D721Med (cell line): ENCODE measurements at places on chromosomes 5 and 9.

DNA sequence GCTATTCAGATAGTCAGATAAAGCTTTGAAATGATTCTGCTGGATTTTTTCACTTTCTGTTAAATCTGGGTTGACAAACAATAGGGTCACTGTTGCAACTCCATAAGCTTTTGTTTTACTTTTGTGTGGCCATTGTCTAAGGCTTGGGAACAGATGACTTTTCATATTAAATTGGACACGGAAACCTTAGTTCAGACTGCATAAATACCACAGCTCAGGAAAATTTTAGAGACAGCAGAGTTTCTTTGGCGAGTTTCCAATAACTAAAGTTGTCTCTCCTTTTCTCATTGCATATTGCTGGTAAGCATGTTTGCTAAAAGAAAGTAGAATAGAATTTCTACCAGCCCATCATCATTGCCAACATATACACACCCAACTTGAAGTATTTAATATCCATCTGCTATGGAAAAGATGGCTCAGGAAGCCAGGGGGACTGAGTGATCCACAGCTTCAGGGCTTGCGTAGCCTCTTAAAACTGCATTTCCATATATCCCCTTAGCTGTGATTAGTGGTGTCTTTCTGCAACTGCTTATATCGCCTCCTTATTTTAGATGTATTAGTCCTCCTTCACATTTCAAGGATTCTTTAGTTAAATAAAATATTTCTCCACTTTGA, 168.2 kb downstream of the ARHGAP26 start:
- no peak for DNase-seq

- DNase-seq, result no peak
Observed at GRCh38 chr5:79806741-79807140, 117.1 kb downstream of the CMYA5 start.

DNA sequence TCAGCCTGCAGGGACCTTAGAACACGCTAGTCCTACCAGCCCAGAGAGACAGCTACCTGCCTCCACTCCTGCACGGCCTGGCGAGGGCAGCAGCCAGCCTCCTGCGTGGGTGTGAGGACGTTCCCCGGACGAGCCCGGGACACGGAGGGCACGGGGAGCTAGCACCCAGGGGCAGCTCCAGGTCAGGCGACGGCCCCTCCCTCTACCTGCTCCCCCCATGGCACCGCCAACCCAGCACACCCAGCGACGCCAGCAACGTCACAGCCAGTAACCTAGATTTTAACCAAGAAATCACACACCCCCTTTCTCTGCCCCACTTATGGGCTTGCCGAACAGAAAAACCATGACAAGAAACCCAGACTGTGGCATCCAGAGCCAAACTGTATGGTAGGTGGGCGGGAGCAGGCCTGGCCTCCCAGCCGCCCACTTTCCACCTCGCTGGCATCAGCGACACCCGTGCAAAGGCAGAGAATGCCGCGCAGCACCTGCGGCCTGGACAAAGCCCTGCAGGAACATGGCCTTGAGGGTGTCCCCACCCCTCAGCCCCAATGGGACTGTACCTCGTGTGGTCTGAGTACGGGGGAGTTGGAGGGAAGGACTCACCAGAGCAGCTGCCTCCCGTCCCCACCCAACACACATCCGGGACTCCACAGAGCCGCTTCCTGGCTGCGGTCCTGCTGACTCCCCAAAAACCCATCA, 47.9 kb downstream of the NACC2 start:
- DNase-seq, result no peak

- no peak for DNase-seq
Observed at GRCh38 chr9:109167716-109168115, 667 bp upstream of the FRRS1L start.

GRCh38 chr5:93062548-93062947, 518.5 kb downstream of the NR2F1-AS1 start:
- no peak for DNase-seq

GRCh38 chr5:170523830-170524229, 20.0 kb downstream of the KCNIP1 start:
- no peak for DNase-seq

DNA sequence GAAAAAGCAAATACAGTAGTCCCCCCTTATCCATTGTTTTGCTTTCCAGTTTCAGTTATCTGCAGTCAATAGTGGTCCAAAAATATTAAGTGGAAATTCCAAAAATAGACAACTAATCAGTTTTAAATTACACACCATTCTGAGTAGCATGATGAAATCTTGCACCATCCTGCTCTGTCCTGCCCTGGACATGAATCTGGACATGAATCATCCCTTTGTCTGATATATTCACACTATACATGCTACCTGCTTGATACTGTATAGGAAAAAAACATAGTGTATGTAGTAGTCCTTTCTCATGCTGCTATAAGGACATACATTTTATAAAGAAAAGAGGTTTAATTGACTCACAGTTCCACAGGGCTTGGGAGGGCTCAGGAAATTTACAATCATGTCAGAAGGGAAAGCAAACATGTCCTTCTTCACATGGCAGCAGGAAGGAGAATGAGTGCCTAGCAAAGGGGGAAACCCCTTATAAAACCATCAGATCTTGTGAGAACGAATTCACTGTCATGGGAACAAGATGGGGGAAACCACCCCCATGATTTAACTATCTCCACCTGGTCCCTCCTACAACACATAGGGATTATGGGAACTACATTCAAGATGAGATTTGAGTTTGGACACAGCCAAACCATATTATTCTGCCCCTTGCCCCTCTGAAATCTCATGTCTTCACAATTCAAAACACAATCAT, 153.9 kb downstream of the ARRDC3 start:
- DNase-seq, result no peak

DNA sequence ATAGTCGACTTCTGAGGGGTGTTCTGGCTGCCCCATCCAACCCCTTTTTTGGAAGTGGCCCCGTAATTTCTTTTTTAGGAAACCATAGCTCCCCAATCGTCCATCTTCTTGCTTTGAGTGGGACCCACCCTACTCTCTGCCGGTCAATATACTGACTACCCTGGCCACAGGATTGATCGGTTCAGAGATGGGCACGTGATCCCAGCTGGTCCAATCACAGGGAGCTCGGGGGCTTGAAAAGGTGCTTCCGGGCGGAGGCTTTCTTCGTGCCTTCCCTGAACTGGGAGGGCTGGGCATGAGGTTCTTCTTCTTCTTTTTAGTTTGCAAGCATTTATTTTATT, 78.7 kb upstream of the SH3PXD2B start:
- DNase-seq, result no peak

- DNase-seq, result no peak
Observed at GRCh38 chr9:133996531-133997520, 4.7 kb upstream of the VAV2 start.

GRCh38 chr9:128712451-128713410, 10.4 kb downstream of the PKN3 start:
- no peak for DNase-seq

GRCh38 chr9:11757408-11757807, 935.8 kb upstream of the TYRP1 start:
- DNase-seq, result no peak

- no peak for DNase-seq
Observed at GRCh38 chr9:123686131-123686828, 243.6 kb downstream of the DENND1A start.

DNA sequence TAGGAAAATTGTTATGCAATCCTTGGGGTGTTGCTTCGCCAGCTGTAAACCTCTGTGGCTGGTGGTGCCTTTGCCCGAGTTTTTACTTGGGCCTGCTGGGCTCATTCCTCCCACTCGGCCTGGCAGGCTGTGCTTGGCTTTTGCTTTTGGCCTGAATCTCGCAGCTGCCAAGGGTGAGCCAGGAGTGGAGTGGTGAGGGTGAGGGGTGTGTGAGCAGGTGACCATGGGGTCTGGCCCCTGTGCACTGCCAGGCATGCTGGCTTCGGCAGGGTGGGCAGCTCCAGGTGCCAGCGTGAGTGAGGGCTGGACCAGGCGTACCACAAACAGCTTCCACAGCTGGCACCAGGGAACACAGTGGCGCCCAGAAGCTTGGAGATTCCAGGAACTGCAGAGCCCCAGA, 12.6 kb upstream of the DHFR start:
- no peak for DNase-seq

- DNase-seq, result no peak
Observed at GRCh38 chr5:31366941-31367340, 165.0 kb downstream of the DROSHA start.

- no peak for DNase-seq
Observed at GRCh38 chr5:17190242-17190778, 27.1 kb upstream of the BASP1 start.

GRCh38 chr9:751137-752051, 90.1 kb upstream of the DMRT1 start:
- DNase-seq, result no peak

DNA sequence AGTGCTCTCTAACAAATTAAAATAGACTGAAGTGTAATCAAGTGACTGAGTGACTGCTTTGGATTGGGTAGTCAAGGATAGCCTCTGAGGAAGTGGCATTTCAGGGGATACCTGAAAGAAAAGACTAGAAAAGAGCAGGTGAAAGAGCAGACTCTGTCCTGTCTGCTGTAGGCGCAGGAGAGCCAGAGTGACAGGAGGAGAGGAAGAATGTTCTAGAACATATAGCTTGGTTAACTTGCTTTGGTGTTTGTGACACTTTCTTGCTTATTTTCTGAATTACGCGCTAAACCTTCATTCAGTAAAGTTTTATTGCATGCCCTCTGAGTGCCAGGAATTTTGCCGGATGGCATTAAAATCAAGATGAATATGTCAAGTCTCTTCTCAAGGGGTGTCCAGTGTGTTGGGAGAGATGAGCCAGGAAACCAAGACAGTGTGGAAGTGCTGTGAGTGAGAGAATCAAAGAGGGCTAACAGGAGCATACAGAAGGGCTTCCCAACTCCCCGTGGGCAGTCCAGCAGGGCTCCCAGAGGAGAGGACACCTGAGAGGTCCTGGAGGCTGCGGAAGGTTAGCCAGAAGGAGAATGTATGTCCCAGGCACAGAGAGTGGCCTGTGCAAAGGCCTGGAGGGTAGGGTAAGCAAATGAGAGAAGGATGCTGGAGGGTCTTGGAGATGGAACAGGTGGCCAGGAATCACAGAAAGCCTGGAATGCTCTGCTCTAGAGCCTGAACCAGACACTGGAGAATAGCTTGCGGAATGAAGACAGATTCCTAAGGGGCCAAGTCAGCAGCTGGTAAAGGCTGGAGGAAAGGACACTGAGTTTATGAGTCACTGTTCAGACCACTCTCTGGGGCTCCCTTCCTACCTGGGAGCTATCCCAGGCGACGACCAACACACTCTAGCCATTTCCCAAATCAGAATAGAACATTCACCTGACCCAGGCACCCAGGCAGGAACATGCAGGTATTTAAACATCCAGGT, 59.3 kb downstream of the SLC22A5 start:
- no peak for DNase-seq

- DNase-seq, result no peak
Observed at GRCh38 chr5:107469485-107470294, 201.0 kb downstream of the EFNA5 start.

DNA sequence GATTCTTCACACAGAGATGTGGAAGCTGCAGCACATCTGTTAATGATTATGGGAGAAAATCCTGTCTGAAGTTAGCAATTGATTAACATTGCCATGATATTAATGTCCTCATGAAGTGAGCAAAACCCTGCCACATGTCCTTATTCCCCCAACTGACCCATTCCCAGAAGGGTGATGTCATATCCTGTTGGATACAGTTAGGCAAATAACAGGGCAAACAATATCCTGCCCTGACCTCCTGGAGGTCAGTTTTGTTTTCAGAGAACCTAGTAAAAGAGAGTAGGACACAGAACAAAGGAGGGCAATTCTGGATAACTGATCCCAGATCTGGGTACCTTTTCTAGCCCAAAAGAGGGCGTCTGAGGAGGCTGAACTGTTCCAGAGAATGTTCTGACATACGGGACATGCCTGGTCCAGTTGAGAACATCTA, 11.0 kb downstream of the ABLIM3 start:
- DNase-seq, result no peak

- DNase-seq, result no peak
Observed at GRCh38 chr5:173205916-173206315, 29.1 kb downstream of the NKX2-5 start.
